HCT116 (cell line): ENCODE measurements at places on chromosomes 7 and 10.

GRCh38 chr7:712381-713138 is 13.9 kb upstream of the DNAAF5 start:
- no peak for DNase-seq

DNA sequence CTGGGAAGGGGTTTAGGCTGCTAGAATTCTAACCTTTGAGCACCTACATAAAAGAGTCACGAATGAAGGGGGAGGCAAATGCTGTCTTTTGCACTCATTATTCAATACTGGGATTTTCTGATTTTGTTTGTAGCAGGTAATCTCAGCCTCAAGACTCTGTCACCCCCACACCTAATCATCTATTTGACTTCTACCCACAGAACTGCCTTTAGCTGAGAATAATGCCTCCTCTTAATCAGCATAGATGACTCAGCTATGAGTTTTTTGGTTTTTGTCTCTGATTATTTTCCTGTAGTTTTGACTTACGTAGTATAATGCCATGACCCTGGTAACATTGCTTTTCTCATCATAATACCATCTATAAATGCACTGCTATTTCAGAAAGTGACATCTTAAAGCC is 42.7 kb upstream of the CACNB2 start:
- DNase-seq = no peak

GRCh38 chr7:46576950-46577349 is 655.9 kb upstream of the IGFBP3 start:
- no peak for DNase-seq

DNA sequence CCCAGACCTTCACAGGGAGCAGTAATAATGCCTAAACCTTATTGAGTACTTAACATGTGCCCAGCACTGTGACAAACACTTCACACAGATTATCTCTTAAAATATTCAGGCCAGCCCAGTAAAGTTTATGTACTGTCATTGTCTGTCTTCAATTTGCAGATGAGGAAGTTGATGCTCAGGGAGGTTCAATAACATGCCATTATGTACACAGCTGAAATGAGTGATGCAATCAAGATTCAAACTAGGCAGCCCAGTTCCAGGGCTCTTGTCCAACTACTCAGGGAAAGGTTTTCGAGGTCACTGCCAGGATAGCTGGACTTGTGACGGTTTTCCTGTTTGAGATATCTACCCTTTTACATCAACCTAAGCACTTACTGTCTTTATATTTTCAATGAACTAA is 56.1 kb downstream of the AUTS2 start:
- no peak for DNase-seq

DNA sequence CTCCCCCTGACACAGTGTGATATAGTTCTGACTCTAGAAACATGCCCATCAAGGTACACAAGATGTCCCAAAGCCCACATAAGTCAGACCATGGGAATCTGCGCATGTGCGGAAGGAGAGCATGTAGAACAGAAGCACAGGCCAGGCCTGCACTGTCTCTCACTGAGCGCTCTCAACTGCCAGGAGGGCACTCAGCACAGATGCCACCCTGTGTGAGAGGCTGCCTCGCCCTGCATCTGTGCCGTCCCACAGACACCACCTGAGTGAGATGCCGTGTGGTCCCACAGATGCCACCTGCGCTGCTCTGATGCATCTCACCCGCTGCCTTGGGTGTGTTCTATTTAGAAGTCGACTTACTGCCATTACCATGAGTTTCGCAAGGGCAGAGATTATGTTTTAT is 98.4 kb downstream of the VOPP1 start:
- DNase-seq = no peak

DNA sequence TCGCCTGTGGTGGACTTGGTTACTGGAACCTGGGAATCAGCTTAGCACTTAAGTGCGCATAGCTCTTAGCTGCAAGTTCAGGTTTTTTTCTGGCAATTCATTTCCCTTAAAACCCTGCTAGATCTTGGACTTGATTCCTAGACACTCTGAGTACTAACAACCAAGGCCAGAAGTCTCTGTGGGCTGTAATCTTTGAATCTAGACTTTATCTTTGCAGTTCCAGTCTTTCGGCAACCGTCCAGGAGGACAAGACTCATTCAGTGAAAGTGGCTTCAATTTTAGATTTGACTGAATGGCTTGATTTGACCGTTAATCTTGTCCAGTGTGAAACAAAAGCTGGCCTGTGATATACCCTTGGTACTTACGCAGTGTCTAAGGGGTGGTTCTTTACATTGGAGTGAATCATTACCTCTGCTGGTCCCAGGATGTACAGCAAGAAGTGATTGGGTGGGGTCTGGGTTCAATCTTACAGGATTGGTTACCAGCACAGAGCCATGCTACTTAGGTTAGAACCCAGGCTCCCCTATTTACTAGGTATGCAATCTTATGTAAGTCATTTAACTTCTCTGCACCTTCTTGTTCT is 16.4 kb downstream of the PTTG1IP2 start:
- DNase-seq = no peak

DNA sequence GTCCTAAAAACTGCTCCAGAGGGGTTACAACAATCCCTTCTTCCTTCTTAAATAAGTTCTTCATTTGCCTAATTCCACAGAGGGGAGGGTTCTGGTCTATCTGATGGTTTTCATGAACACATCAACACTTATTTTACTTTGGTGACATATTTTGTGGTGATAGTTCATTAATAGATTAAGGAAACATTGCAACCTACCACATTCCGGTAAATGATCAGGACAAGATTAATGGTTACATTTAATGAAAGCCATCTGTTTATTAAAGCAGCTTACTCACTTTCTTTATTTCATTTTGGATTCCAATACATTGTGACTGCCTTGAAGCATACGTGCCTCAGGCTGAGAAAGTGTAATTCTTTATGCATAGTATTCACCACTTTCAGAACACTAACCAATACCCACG is 101.0 kb downstream of the SKIDA1 start:
- DNase-seq = no peak

DNA sequence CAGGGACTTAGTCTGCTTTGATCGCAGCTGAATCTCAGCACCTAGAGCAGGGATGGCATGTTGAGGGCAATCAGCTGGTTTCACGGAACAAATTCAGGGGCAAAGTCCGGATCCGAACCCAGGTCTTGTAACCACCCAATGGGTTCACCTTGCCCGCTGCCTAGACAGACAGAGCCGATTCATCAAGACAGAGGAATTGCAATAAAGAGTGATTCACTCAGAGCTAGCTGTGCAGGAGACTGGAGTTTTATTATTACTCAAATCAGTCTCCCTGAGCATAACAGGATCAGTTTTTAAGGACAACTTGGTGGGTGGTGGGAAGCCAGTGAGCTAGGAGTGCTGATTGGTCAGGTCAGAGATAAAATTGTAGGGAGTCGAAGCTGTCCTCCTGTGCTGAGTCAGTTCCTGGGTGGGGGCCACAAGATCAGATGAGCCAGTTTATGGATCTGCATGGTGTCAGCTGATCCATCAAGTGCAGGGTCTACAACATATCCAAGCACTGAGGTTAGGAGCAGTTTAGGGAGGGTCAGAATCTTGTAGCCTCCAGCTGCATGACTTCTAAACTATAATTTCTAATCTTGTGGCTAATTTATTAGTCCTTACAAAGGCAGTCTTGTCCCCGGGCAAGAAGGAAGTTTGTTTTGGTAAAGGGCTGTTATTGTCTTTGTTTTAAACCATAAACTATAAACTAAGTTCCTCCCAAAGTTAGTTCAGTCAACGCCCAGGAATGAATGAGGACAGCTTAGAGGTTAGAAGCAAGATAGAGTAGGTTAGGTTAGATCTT is 43.5 kb upstream of the CHST3 start:
- DNase-seq = no peak

- no peak for DNase-seq
Measured at GRCh38 chr10:2777666-2778355, 289.5 kb upstream of the PFKP start.

DNA sequence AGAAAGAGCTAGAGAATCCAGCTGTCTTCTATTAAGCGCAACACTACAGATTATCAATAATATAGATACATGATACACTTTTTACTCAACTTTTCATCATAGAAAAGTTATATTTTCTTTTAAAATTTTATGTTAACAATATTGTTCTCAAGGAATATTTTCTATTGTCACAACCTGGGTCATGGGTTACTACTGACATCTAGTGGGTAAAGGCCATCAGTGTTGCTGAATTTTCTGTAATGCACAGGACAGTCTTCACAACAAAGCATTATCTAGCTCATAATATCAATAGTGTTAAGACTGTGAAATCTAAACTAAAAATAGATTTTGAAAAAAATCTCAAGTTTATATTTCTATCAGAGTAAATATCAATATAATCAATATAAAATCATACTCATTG is 209.8 kb downstream of the ZNF33B start:
- peak; percentile 3 for DNase-seq

DNA sequence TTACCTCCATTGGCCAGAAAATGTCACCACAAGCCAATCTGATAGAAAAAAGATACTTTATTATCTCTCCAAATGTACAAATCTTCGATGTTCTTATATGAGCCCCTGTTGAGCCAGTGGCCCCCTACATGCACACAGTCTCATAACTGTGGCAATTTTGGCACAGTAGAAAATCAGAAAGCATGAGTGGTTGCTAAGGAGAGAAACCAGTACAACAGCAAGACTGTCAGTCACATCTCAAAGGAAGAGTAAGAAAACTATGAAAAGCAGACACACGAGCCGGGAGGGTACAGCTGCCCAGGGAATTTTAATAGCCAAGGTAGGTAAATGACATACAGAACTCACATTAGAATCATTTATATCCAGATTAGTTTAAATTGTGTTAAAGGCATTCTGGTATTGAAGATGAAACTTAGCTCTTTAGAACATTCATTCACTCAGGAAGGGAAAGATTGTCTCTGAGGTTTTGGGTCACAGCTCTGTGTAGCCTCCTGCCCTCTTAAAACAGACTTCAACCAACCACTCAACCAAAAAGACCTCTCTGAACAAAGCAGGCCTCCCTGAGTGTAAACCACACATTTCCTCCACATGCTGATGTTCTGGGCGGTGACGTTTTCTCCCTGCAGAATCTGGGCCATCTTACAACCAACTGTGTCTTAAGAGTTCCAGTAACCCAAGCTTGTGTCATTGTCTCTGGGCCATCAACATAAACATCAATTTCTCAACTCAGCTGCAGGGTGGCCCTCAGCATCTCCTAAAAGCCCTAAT is 80.8 kb upstream of the ADAM12 start:
- no peak for DNase-seq

GRCh38 chr7:133003052-133003910 is 78.6 kb downstream of the CHCHD3 start:
- no peak for DNase-seq

DNA sequence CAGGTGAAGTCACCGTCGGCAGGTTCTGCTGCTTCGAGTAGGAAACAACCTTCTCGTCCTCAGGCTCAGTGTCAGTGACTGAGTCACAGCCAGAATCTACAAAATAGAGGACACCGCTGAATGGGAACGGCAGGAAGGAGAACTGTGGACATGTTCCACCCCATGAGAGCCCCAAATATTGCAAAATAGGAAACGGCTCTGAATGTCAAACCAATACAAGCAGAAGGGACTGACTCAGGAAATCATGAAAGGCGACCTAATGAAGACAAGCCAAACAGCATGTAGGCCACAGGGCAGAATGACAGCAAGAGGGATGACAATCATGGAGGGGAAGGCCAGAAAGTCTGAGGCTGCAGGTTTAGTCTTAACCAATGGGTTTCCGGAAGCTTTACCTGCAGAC is 63.5 kb downstream of the PIK3AP1 start:
- DNase-seq = no peak

GRCh38 chr10:100174699-100175677 is 10.8 kb downstream of the ERLIN1 start:
- no peak for DNase-seq

DNA sequence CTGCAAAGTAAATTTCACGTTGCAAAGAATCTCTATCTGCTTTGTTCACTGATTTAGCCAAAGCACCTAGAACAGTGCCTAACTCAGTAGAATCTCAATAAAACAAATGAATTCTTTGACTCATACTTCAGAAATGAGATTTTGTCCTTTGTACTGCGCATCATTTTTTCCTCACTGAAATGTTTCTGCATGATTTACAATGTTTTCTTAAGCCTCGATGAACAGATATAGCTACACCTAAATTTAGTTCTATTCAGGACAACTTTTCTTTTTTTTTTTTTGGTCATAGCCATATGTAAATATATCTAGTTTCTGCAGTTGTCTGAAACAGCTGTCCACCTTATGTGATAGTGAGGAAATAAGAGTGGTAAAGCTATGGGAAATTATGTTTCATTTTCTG is 15.3 kb downstream of the GNAT3 start:
- no peak for DNase-seq

DNA sequence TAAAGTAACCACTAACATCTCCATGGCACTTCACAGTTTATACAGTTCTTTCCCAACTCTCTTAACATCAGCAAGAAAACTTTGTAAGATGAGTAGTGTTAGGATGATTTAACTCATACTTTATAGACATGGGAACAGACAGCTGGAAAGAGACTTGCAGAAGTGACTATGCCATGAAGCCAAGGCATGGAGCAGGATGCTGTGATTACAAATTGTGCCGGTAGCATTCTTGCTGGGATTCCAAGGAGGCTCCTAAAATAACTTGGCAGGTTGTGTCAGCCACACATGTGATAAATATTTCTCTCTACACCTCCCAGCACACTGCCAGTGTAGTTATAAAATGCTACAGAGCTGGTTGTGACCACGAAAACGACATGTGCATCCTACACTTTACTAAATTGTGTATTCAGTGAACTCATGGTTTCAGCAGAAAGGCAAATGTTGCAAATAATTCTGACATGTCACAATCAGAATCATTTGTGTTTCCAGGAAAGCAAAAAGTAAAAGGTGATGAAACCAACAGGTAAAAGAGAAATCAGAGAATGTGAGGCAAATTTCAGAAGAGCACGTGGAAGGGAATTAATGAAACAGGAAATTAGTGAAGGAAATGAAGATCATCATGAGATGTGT is 5.6 kb upstream of the CYP3A4 start:
- DNase-seq = no peak

GRCh38 chr7:2086229-2086628 is 146.5 kb downstream of the MAD1L1 start:
- no peak for DNase-seq
